ENCODE measurements at places on chromosomes 3 and 15.

DNA sequence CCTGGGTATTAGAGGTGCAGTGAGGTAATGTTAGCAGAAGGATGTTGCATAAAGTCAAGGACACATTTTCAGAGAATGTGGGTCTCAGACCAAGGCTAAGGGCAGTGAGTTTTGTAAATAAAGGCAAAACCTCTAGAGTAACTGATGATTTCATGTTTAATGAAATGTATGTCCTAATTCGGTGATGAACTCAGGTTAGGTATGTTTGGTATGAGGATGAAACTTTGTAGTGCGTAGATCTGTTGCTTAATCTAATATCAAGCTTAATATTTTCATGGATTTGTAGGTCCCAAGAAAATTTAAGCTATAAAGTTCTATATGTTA, 3.6 kb downstream of the USP50 start:
- no peak for DNase-seq

DNA sequence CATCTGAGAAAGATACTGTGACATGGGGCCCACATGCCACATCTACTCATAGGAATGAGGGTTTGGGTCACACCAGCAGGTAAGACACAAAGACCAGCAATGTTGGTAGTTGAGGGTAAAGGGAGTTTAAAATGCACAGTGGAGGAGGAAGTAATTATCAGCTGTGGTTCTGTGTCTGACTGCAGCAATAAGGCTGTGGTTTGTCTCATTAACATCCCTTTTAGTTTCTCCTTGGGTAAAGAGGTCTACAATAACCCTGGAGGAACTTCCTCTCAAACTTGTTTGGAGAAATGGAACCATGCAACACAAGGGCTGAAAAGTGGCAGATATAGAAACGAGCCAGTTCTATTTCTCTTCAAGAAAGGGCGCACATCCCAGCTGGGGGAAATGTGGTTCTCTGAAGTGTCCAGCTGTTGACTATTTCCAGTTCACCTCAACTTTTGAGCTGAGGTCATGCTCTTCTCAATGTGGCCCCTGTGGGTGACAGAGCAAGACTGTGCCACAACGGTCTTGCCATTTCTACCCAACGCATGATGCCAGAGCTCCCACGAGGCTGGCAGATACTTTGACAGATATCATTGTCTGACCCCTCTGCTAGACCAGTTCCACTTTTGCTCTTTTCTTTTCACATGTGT, 234.3 kb downstream of the SQOR start:
- no peak for DNase-seq

DNA sequence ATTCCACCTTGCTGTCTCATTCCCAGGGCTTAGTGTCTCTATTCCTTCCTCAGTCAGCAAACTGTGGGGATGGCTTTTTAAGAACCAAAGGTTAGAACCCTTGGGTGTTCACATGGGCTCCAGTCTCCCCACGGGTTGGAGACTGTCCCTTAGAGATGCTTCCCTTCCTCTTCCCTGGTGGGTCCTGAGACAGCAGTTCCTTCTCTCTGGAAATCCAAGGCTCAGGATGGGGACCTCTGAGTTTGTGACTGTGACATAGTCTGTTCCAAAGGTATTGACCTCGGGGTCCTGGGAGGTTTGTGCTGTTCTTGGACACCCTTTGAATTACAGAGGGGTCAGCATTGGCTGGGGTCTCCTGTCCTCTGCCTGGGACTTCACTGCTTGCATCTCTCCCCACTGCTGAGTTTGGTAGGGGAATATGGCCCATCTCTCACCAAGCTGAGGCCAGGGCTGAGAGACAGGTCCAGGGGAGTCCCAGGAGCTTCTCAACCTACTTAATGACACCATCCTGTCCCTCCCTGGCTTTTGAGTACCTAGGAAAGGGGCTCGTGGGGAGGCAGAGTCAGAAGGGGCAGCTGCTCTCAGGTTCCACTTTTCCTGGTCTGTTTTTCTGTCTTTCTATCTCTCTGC, 1.5 kb downstream of the GRM2 start:
- DNase-seq, result no peak

GRCh38 chr3:9100513-9100894, 137.2 kb upstream of the RAD18 start:
- no peak for DNase-seq

DNA sequence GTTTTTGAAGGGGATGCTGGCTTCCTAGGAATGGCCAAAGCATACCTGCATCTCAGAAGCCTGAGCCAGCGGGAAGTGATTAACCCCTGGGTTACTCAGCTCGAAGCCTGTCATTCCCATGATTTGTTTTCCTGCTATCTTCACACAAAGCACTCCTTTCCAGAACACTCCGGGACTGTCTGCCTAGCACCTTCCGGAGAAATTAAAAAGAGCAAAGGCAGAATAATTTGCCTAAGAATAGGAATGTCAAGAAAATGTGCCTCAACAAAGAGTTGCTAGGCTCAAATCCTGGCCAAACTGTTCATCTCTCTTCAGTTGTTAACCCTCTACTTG, 34.1 kb downstream of the TPM1 start:
- DNase-seq, result no peak

DNA sequence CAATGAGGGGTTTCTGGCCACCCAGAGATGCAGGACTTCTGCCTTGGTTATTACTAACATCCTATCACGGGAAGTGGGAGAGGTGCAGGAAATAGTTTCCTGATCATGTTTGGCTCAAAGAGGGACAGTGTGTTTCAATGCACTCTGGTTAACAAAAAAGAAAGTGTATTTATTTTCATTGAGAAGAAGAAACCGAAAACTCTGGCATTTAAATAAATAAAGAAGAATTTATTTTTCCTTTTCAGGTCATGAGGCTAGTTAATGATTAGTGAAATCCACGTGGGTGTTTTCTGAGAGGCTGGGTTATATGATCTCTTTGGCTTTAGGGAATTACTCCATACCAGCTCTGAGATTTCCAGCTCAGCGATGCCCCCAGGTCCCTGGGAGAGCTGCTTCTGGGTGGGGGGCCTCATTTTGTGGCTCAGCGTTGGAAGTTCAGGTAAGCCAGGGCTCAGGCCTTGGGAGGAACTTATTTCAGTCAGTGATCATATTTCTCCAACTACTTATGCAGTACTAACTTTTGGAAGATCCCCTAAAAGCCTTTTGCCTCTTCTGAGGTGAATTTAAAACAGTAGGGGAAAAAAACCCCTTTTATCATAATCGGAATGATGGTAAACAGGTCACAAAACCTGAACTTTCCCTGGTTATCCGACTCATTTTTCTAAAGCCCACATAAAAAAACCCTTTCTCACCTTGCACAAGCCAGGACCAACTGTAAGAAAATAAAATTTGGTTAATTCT, at the start of gene PLA1A:
Gene PLA1A, plus strand, starts transcription at position 338 of the 741 bp plus-strand sequence. Its CDS starts 29 bp downstream, at position 367.
- DNase-seq, result no peak

DNA sequence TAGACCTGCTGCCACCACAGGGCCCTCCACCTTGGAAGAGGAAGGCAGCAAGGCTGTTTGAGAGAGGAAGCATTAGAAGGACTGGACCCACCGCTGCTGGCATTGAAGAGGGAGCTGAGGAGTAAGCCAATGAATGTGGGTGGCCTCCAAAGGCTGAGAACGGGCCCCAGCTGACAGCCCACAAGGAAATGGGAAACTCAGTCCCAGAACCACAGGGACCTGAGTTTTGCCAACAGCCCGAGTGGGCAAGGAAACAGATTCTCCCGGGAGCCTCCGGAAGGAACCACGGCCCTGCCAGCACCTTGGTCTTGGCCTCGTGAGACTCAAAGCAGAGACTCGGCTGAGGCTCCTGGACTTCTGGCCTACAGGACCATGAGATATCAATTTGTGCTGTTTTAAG, 95.4 kb upstream of the SNRPA1 start:
- DNase-seq, result no peak

DNA sequence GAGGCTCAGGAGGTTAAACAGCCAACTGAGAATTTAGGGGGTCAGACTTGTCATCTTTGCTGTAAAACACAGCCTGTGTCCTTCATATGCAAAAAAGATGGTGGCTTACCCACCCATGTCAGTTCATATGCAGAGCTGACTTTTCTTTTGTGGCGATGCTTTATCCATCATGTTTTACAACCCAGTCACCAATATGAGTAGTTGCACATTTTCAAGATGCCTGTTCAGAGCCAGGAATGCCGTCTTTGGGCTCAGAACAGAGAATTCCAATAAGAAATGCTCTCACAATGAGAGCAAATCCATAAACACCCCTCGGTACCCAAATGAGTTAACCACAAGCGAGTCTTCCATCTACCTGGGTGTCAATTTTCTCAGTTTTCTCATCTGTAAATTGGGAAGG, 83.6 kb downstream of the TIGIT start:
- no peak for DNase-seq

- DNase-seq, result no peak
Measured at GRCh38 chr3:97464035-97464434, 300.5 kb upstream of the ARL6 start.

- no peak for DNase-seq
Measured at GRCh38 chr15:96428742-96429141, 98.2 kb downstream of the NR2F2 start.

DNA sequence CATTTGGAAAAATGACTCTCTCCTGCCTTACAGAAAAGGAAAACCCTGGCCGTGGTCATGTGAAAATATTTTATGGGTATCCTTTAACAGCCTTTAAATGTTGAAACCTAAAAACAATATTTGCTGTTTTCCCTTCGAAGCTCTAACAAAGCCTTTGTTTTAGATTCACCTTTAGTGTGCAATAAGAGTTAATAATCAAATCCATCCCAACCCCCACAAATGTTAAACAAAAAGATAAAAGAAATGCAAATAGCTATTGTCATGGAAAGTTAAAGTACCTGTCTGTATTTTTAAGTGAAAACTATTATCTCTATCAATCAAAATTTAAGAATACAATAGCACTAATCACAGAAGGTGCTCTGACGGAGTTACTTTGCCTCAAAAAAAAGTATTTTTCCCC, 279.3 kb downstream of the FOXP1 start:
- no peak for DNase-seq

DNA sequence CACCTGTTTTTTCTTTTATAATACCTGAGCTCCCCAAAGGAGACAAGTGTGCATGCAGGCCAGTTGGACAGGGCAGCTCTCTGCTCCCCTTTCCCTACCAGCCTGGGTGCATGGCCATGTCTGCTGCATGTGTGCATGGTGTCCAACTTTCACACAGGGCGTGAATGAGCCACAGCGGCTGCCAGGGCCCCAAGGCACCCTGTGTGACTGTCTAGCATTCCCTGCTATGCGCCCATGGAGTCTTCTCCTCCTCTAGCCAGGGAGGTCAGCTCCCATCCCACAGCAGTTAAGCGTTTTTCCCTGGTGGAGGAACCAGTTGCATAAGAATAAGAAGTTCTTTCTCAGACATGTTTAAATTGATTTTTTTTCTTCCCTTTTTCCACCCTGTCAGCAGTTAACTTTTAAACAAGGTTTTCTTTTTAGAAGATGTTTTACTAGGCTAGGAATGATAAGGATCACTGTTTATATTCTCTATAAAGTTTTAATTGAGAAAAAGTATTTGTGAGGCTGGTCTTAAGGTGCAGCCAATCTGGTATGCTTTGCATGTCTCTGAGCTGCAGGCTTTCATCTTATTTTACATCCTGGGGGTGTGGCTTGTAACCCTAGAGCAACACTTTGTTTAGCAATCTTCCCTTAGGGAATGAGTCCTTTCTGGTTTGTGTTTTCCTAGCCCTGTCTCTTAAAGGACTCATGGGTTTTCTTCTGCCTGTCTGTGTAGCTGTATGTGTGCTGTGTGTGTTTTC, 20.5 kb upstream of the OR5H1 start:
- no peak for DNase-seq

- no peak for DNase-seq
Measured at GRCh38 chr3:107634099-107634489, 111.3 kb downstream of the BBX start.

GRCh38 chr3:58366699-58367098, 34.0 kb downstream of the PXK start:
- DNase-seq, result no peak

- DNase-seq, result no peak
Measured at GRCh38 chr15:77138167-77138522, 67.2 kb upstream of the TSPAN3 start.

Measured in cortex of kidney (tissue), 1 donor.